Kidney capillary endothelial cell (primary cell): ENCODE measurements at places on chromosomes 1 and 21.

- DNase-seq = no peak
Observed at GRCh38 chr1:54708385-54708784, 7.3 kb upstream of the TTC4 start.

DNA sequence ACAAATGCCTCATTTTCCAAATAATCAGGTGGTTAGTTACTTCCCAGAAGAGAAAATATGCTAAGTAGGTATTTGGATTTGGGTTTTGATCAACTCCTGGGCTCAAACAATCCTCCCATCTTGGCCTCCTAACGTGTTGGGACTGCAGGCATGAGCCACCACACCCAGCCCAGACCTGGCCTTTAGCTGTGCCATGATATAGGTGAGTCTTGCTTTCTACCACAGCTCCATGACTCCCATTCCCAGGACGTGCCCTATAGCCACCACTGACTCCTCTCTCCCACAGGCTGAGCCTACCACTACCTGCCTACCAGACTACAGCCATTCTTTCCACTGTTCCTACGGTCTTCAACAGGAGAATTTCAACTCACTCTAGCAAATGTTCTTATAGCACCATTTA is 1.8 kb upstream of the SLC1A7 start:
- DNase-seq = no peak

GRCh38 chr1:117267232-117267774 is 56.6 kb upstream of the VTCN1 start:
- DNase-seq = no peak

DNA sequence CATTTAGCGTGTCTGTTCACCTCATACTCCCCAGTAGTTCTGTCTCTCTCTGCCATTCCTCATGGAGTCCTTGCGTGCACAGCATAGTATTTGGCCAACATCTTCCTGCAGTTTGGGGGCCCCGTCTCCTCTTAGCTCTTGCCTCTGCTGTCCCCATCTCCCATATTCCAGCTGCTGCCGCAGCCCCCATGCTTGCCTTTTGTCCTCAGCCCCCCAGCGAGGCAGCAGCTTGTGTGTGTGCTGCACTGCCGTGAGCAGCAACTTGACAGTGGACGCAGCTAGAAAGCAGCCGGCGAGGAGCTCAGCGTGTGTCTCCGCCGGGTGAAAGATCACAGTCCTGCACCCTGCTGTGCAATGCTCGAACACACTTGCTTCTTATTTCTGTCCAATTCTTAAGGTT is 164.2 kb upstream of the COL6A1 start:
- DNase-seq = no peak

- no peak for DNase-seq
Observed at GRCh38 chr1:6982860-6983259, 197.6 kb downstream of the CAMTA1 start.

GRCh38 chr1:147762233-147763024 is 2.0 kb upstream of the GJA5 start:
- DNase-seq = peak; percentile 55
